ENCODE measurements at places on chromosomes 12 and 14.

GRCh38 chr14:89461256-89461655 lies 44.2 kb upstream of the FOXN3 start:
- DNase-seq, result no peak

DNA sequence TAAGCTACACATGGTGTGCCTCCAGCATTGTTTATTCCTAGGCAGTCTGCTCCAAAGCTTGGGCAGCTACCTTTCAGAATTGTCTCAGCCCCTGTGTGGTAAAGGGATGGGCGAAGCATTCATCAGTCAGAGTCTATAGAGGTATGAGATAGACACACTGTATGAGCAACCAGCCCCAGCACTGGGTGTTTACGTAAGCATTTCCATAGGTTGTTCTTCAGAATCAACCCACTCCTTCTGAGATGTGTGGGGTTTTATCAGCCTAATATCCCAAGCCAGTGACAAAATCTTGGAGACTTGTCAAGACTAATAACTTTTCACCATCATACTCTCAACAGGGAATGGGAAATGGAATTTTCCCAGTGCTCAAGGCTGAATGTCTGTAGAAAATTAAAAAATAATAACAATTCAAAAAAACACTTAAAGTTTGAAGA lies 98.2 kb downstream of the BTG1 start:
- no peak for DNase-seq

GRCh38 chr14:22232933-22233332 lies 356.1 kb downstream of the DAD1 start:
- DNase-seq, result no peak

- no peak for DNase-seq
Measured at GRCh38 chr12:132341318-132342050, 12.1 kb upstream of the GALNT9 start.

DNA sequence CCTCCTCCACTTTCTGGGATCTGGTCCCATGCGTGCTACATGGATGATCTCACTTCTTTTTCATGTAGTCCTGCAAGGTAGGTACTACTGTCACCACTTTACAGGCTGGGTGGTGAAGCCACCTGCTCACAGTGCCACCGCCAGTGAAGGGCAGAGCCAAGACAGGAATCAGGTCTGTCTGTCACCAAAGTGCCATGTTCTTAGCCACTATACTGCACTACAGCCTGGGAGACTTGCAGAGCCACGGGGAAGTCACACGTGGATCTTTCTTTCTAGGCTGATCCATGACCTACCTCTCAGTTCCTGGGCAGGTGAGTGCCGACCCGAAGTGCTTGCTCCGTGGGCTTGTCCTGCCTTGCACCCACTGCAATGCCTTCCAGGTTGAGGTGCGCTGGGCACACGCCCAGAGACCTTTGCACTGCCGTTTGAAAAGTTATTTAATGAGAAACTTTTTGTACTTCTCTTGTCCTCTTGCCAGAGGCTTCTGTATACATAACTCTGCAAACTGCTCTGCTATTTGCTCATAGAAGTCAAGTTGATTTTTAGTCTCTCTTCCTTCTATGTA lies 19.7 kb upstream of the CLMN start:
- no peak for DNase-seq

- no peak for DNase-seq
Measured at GRCh38 chr12:123805173-123805572, 43.1 kb downstream of the DNAH10 start.

DNA sequence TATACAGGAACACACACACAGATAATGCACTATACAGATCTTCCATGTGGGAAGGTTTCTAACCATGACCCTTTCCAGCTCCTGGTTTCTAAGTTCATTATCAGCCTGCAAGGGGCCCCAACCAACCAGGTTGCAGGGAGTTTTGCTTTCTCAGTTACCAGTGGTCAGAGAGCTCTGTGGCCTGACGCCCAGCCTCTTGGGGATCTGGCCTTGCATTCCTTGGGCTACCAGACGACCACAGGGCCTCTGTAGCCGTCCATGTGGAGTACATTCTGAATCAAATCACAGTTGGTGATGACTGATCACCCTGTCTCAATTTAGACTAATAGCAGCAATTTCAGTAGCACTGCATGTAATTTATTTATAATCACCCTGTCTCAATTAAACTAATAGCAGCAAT lies 47.5 kb downstream of the PAH start:
- no peak for DNase-seq
